ENCODE measurements at places on chromosomes 5 and 9. TPM values are rescaled to one million over a fixed set of nuclear protein-coding genes. Genes with fewer than 3 reads are reported as not detected.

- no peak overlapping the region for H3K27ac ChIP-seq
- DNase-seq, result no peak
- H3K4me1 ChIP-seq, result no peaks in the 10 kb centered on the region
- no peaks in the 10 kb centered on the region for H3K27me3 ChIP-seq
- H3K4me3 ChIP-seq, result no peak overlapping the region
Measured at GRCh38 chr5:145407300-145408047, 427.7 kb downstream of the PRELID2 start.

- H3K36me3 ChIP-seq, result no peaks in the 10 kb centered on the region
- no peak overlapping the region for H3K4me3 ChIP-seq
- H3K27me3 ChIP-seq, result peaks cover 61% of the 10 kb centered on the region
- DNase-seq, result no peak
- H3K27ac ChIP-seq, result no peak overlapping the region
Measured at GRCh38 chr9:132494857-132495256, 84.8 kb downstream of the CFAP77 start.

GRCh38 chr9:133087429-133088145 lies 25.8 kb downstream of the CEL start:
- no peak overlapping the region for H3K4me3 ChIP-seq
- H3K4me1 ChIP-seq, result peaks cover 2% of the 10 kb centered on the region
- no peak overlapping the region for H3K27ac ChIP-seq
- H3K36me3 ChIP-seq, result no peaks in the 10 kb centered on the region
- DNase-seq, result no peak
- no peaks in the 10 kb centered on the region for H3K27me3 ChIP-seq

DNA sequence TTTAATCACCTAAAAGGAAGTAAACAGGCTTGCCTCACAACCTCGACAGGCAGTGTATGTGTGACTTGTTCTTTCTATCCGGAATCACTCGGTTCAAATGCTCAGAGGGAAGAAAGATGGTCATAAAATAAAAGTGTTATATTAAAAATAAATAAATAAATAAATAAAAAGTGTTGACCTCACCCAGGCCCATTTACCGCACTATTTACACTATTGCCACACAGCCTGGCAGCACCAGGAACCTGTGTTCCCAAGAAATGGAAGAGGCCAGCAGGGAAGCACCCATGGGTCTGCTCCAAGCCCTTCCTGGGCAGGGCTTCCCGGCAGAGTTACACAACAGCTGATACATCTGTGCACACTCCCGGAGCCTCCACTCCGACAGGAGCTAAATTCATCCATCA lies 127.9 kb downstream of the EFNA5 start:
- H3K4me3 ChIP-seq, result no peak overlapping the region
- H3K36me3 ChIP-seq, result no peaks in the 10 kb centered on the region
- H3K27ac ChIP-seq, result no peak overlapping the region
- no peak for DNase-seq

Gene STOM
- total RNA-seq, result 50.7 TPM

DNA sequence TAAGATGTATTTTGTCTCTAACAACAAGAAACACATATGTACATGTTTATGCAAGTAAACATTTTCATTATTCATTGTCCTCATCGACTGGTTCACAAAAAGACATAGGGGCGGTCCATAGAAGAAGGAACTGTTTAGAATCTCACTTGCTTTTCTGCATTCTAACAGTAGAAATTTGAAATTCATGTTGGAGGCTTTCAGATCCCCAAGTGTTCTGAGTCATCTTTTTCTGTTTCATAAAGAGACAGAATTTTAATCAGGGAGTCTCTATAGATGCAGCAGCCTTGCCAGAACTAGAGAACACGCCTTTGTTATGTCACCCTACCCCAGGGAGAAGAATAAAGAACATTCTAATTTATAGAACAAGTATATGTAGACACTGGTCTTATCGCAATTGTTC lies 324.3 kb downstream of the GABRG2 start:
- no peaks in the 10 kb centered on the region for H3K27me3 ChIP-seq
- no peaks in the 10 kb centered on the region for H3K36me3 ChIP-seq
- no peak overlapping the region for H3K27ac ChIP-seq
- H3K4me3 ChIP-seq, result no peak overlapping the region

- no peaks in the 10 kb centered on the region for H3K36me3 ChIP-seq
- H3K4me1 ChIP-seq, result peaks cover 16% of the 10 kb centered on the region
- DNase-seq, result peak; percentile 53
- H3K27ac ChIP-seq, result peak overlapping the region; percentile 32
- peak overlapping the region; percentile 85 for H3K4me3 ChIP-seq
Measured at GRCh38 chr5:146877783-146878475, 628 bp downstream of the PPP2R2B start.

Gene SEMA4D
- 321 TPM for total RNA-seq

GRCh38 chr9:135015096-135015495 lies 72.4 kb upstream of the OLFM1 start:
- no peaks in the 10 kb centered on the region for H3K27me3 ChIP-seq
- H3K36me3 ChIP-seq, result no peaks in the 10 kb centered on the region
- H3K4me1 ChIP-seq, result peaks cover 3% of the 10 kb centered on the region
- H3K27ac ChIP-seq, result no peak overlapping the region
- DNase-seq, result no peak
- no peak overlapping the region for H3K4me3 ChIP-seq

Gene MEIKIN
- total RNA-seq, result not detected

Data from activated CD8-positive, alpha-beta T cell treated with anti-CD3 and anti-CD28 coated beads, Interleukin-2, amount 10 ng/mL, durations not matched to agents 7 days and 5 days (primary cell).